CD8-positive, alpha-beta memory T cell (primary cell): ENCODE measurements at places on chromosomes 4 and X. TPM values are rescaled to one million over a fixed set of nuclear protein-coding genes. Genes with fewer than 3 reads are reported as not detected.

DNA sequence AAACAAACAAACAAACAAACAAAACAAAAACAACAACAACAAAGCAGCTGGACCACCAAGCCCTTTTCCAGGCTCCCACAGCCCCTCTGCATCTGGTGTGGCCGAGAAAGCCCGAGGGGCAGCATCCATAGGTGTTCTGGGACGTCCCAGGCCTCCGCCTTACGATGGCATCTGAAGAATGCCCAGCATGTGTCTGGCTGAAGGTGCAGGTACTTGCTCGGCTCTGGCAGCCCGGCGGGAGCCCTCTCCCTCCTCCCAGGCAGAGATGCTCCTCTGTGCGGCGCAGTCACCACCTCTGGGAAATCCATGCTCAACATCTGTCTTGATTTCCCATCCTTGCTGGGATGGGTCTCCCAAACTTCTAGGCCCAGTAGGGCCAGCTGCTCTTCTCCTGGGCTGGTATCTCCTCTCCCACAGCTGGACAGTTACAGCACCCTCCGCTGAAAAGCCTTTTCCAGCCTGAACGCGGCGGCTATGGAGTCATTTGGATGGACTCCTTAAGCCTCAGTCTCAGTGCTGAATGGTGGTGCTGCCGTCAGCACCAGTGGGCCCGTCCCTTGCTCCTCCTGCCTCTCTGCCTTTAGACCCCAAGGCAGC lies 4.3 kb downstream of the PSAPL1 start:
- H3K4me3 ChIP-seq, result no peak overlapping the region
- H3K36me3 ChIP-seq, result no peaks in the 10 kb centered on the region
- H3K27me3 ChIP-seq, result no peaks in the 10 kb centered on the region
- no peak for DNase-seq

The SPIN4 gene
- total RNA-seq, result 6.6 TPM

GRCh38 chrX:34813618-34814017 lies 129.0 kb upstream of the FAM47B start:
- H3K36me3 ChIP-seq, result no peaks in the 10 kb centered on the region
- DNase-seq, result no peak
- no peak overlapping the region for H3K27ac ChIP-seq
- H3K4me3 ChIP-seq, result no peak overlapping the region
- no peaks in the 10 kb centered on the region for H3K27me3 ChIP-seq

GRCh38 chr4:38867478-38868058 lies at the start of gene FAM114A1:
FAM114A1 (plus strand) TSS chr4:38867806; CDS start chr4:38878079, 10,273 bp downstream.
- no peak within 1 kb of the TSS for H3K4me3 ChIP-seq
- H3K4me1 ChIP-seq, result no peaks in the 10 kb centered on the region
- H3K36me3 ChIP-seq, result no peaks in the 10 kb centered on the region
- peak within 1 kb of the TSS; percentile 55 for H3K27ac ChIP-seq

DNA sequence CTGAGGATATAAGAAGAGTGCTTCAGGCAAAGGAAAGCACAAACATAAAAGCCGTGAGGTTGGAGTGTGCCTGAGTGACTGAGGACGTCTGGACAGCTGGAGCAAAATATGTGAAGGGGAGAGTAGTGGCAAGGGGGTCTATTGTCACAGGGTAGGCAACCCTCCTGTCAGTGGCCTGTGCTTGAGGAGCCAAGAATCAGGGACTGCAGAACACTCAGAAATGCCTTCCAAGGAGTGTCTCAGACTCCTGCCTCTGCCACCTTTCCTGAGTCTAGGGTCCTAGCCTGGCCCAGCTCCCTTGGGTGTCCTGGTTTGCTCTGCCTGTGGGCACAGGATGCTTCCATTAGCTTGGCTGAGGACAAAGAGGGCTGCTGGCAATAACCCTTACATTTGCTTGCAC lies 152.5 kb upstream of the PJA1 start:
- no peaks in the 10 kb centered on the region for H3K27me3 ChIP-seq
- H3K4me3 ChIP-seq, result no peak overlapping the region
- H3K27ac ChIP-seq, result no peak overlapping the region
- no peaks in the 10 kb centered on the region for H3K36me3 ChIP-seq
- no peak for DNase-seq
- H3K4me1 ChIP-seq, result no peaks in the 10 kb centered on the region
